ENCODE measurements at places on chromosomes 6 and 20.

DNA sequence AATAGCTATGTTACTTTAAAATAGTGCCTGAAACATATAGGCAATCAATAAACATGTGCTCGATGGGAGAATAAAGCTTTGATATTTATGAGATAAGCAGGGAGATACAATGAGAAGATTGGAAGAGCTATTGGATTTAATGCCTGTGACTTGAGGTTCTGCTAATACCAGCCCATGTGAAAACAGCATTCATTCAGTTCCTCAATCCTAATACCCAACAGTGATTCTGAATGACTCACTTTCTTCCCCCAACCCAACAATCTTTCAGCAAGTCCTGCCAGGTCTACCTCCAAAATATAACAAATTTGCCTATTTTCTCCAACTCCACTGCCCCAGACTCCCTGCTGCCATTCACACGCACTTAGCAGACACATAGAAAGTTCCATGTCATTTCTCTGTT is 26.6 kb upstream of the KLHL31 start:
- DNase-seq, result no peak

- no peak for DNase-seq
Measured at GRCh38 chr6:142518761-142519160, 217.0 kb downstream of the ADGRG6 start.

DNA sequence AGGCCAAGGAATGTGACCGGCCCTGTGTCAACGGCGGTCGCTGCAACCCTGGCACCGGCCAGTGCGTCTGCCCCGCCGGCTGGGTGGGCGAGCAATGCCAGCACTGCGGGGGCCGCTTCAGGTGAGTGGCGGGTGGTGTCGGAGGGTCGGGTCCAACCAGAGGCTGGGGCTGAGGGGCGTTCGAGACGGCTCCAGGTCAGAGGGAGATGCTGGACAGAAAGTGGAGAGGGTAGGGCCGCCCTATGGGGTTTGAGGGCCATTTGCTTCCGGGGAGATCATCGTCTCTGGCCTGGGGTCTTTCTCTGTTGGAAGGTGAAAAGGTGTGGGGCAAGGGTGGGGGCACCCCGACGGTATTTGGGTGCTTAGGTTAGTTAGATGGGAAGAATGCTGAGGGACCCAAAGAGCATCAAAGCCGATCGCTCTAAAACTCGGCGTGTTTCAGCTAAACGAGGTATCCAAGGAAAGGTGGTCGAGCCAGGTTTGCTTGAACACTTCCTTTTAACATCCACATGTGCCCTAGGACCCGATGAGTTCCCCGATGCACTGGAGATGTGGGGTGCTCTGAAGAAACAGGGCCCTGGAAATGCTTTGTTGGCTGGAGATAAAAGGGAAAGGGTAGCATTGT is 691 bp downstream of the ATRN start:
- no peak for DNase-seq

- DNase-seq, result no peak
Measured at GRCh38 chr20:61480158-61480825, 228.2 kb downstream of the CDH4 start.

DNA sequence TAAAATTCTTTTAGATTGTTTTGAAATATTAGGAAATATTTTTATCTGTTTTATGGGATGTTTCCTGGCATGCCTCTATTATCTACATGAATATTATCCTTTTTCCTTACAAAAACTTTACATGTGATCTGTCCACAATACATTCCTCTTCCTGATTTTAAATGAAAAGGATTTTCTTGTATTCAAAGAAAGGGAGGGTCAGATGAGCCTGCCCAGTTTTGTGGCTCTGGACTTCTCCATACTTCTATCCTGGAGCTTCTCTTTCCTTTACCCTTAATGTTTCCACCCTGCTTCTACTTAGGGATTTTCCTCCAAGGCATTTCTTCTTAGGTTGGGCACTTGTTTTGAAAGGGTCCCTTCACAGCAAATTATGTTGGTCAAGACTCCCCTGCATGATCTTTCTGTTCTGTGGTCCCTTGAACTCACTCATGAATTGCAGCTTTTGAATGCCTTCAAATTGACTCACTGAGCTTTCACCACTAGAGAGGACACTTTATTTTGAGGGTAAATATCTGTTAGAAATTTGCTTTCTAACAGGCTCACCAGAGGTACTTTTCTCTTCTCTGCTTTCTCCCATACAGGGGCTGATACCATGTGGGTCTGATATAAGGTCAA is 104.9 kb downstream of the CENPW start:
- DNase-seq, result no peak

GRCh38 chr6:129598244-129599187 is 111.5 kb downstream of the ARHGAP18 start:
- no peak for DNase-seq
